ENCODE measurements at places on chromosomes 13 and 19. TPM values are rescaled to one million over a fixed set of nuclear protein-coding genes. Genes with fewer than 3 reads are reported as not detected.

Gene TNFRSF19
- 74.6 TPM for total RNA-seq

Gene ZNF780B
- 7.6 TPM for total RNA-seq

Gene FLT3LG
- total RNA-seq = 4.9 TPM

Gene CD79A
- 3.0 TPM for total RNA-seq

Gene SPC24
- 1.8 TPM for total RNA-seq

Gene ZNF567
- 19.8 TPM for total RNA-seq

Gene CEACAM21
- total RNA-seq = not detected

Gene POLD1
- 23.3 TPM for total RNA-seq

Gene GZMM
- not detected for total RNA-seq

Gene PLA2G4C
- 1.4 TPM for total RNA-seq
